ENCODE measurements at places on chromosomes 7 and 10.

- no peak for DNase-seq
Measured at GRCh38 chr7:21336743-21337142, 91.1 kb upstream of the SP4 start.

DNA sequence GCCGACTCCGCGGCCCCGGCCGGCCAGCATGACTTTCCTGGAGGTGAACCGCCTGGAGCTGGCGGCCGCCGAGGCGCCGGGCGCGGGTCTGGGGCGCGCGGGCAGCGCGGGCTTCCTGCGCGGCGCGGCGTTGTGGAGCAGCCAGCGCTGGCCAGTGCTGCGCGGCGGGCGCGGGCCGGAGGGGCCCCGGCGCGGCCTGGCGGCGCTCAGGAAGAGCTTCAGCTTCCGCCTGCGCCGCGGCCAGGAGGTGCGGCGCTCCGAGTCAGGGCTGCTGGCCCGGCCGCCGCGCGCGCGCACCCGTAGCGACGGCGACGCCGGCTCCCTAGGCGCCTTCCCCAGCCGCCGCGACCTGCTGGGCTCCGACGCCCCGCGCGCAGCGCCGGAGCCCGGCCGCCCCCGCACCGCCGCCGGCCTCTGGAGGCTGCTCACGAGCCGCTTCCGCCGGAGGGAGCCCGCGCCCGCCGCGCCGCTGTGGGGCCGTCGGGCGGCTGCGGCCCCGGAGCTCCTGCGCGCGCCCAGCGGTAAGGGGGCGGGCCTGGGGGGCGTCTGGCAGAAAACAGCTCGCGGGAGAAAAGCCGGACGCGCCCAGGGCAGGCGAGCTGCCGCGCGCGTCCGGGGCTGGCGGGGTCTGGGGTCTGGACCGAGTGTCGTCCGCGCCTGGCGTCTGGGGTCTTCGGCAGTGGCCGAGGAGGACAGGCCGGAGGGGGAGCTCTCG, 29.0 kb downstream of the AGAP3 start:
- DNase-seq, result peak; percentile 28

GRCh38 chr10:89639326-89639725, 5.7 kb downstream of the PANK1 start:
- DNase-seq, result no peak

DNA sequence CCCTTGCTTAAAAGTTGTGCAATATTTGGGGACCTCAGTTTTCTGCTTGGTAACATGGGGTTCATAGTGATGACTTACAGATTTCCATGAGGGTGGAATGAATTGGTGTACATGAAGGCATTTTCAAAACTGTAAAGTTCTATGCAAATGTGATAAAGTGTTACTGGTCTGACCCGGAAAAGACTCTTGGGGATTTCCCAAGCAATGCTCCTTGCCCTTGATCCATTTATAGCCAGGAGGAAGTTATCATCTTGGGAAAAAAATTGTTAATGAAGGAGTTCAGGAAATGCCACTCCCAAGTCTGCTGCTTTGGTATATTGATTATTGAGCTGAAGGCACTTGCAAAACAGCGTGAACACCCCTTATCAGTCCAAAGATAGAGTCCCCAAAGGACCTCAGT, 96.3 kb upstream of the ZPBP start:
- DNase-seq, result no peak

GRCh38 chr10:14040787-14041631, 289.7 kb downstream of the FRMD4A start:
- DNase-seq, result no peak

DNA sequence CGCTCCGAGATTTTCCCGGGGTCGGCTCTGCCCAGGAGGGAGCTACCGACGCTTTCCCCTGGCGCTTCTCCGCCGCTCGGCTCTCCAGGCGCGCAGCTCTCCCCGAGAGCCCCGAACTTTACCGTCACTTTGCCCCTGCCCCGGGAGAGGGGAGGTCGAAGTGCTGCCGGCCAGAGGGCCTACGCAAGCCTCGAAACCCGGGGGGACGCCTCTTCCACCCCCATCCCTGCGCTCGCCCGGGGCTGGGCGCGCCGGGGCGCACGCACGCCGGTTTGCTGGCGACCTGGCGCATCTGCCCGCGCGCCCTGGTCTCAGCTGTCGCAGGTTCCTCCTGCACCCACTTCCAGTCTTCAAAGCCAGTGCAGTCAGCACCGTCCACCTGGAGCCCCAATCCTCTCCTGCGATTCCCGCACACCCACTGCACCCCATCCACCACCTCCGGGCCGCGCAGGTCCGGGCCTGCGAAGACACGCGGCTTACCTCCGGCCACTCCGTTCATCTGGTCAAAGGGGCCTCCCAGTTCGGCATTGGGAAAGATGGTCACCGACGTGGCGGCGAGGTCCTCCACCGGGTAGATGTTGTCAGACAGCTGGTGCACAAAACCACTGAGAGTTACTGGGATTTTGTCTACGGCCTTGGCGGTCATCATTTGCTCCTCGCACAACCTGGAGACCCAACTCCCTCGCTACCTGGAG, 638 bp downstream of the EGR2 start:
- peak; percentile 26 for DNase-seq

- DNase-seq, result no peak
Measured at GRCh38 chr10:70905071-70906021, 17.0 kb upstream of the PCBD1 start.

DNA sequence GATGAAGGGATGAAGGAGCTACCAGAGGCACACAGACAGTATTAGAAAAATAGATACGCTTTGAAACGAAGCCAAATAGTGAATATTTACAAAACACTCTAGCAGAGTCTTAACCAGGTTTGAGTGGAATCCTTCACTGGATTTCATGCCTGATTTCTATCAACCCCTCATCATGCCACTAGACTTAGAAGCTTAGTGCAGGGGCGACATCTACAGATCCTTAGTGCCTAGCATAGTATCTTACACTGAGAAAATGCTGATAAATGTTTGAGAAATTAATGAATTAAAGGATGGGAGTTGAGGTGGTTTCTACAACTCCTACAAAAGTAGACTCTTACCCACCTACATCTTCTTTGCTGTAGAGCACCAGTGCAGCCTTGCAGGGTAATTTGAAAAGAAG, 54.7 kb upstream of the CCNJ start:
- no peak for DNase-seq

DNA sequence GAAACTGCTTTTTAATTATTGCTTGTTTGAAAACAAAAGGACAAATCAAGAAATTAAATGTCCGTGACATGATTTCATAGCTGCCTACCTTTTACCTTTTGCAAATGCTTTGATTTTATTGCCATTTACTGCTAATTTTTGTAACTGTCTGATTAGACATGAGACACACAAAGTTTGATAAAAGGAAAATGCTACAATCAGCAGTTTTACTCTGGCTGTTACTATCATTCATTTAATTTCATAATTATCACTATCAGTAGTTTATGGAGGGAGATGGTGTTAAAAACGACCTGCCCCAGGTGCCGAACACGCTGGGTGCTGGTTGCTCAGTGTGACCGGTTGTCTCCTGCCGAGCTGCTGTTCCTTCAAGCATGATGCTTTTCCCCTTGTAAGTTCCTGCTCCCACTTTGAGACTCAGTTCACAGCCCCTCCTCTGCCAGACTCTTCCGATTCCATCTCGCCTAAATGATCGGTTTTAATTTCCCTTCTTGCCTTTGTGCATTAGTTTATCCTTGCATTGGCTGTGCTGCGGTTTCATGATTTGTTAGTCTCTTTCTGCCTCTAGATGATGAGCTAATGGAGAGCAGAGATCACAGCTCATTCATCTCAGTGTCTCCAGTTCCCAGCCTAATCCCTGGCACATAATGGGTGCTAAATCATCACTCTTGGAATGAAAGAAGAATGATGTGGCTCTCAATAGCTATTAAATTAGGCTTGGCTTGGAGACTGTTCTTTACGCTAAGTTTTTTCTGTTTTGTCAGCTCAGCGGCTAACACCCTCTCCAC, 110.6 kb downstream of the PFKFB3 start:
- DNase-seq, result no peak

DNA sequence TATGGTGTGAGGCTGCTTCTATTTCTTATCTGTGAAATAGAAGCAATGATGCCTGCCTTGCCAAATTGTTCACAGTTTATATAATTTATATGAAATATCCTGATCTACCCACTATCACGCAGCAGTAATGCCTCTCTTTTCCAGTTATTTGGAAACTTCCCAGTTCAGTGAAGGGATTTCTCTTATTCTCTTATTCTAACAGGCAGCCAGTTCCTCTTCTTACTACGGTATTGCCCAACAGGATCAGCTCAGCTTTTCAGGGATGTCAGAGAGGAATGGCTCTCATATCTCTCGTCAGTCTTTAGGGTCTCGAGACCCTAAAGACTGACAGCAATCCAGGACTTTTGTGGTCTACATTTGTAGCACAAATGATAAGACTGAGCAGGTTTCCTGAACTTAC, 215.6 kb downstream of the CREB5 start:
- no peak for DNase-seq

DNA sequence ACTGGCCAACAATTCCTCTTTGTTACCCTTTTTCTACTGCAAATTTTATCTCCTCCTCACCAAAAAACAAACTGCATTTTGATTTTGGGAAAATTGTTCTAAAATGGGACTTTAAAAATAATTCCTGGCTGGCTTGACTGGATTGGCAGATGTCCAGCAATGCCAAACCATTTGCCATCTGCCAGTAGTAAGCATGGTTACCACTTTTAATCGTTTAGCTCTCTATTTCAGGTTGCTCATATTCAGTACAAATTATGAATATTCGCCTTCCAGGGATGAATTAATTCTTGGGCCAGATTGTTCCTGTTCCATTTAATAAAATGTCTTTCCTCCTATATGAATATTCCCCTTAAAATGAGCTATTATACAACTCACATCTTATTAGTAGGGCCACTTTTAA, 35.7 kb downstream of the SMNDC1 start:
- no peak for DNase-seq

DNA sequence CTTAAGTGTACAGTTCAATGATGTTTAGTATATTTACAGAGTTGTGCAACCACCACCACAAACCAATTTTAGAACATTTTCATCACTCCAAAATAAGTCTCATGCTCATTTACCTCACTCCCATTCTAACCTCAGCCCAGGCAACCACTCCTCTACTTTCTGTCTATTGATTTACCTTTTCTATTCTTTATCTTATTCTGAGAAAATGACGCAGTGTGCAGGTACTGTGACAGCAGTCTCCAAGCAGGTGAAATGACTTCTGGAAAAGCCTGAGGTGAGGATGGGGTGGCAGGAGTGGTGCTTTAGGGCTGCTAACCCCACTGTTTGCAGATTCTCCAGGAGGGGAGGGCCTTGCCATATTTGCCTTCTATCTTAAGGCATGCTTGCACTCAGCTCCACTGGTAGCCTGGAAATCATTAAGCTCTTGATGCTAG, 39.5 kb downstream of the GARS1 start:
- no peak for DNase-seq

DNA sequence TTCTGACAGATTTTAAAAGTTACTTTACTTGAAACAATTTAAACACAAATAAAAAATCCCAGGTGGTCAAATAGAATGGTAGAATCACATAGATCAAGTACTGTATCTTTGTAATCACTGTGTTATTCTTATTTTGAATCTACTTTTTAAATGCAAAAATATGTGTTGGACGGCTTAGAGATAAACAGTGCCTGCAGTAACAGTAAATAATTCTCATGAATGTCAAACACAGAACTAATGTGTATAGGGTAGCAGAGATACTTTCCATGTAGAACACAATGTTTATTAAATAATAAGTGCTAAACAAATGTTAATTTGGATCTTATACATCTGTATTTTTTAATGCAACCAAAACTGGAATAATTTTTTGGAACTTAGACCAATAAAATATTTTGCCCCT, 1199.4 kb downstream of the SORCS1 start:
- DNase-seq, result no peak

DNA sequence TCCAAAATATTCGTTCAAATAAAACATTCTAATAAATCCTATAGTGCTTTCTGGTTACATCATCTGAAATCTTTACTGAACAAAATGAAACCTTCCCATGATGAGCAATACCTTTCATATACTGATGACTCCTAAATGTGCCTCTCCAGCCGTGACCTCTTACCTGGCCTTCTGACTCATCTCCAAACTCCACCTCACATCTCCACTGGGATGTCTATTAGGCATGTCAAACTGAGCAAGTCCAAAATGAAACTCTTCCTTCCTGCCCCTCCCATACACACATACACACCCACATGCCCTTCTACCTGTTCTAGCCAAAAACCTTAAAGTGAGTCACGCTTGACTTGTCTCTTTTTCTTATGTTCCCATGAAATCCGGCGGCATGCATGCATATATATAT, 22.9 kb downstream of the GSAP start:
- peak; percentile 15 for DNase-seq

DNA sequence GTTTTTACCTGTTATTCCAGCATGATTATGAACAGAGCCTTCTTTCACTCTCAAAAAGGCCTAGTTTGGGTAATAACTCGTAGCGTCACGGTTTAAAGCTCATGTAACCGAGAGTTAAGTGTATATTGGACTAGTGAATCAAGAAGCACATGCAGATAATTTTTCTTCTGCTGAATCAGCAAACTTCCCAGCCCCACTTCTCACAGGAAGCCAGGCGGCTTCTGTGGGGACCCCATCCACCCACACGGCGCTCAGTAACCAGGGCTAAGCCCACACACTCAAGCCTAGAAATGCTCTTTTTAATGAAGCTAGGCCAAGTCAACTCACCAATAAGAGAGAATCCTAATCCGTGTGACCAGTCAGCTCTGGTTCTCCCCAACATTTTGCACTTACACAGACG, 191.2 kb upstream of the MGMT start:
- DNase-seq, result no peak

DNA sequence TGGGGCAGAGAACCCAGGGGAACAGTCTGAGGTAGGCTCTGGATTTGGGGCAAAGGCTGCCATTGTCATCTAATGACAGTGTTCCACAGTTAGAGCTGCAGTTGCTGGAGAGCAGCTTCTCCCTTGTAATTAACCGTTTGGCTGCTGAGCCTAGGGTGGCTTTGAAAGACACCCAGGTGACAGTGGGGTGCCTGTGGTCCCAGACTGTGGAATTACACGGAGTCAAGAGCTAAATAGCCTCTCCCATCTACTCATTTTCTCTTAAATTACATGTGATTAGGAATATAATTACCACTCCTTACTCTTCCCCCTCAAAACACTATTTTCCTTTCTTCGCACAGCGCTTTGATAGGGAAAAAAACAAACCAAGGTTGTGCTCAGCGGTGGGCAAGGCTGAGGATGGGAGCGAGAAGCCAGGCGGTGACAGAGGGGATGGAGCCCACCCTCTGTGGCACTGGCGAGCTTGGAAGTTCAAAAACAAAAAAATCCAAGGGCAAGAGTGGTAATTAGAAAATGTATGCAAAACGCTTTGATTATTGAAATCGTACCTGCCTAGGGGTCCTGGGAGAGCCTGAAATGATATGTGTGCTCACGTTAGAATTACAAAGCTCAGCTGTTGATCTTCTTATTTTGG, 44.1 kb downstream of the BAMBI start:
- no peak for DNase-seq

GRCh38 chr10:109746861-109747260, 176.4 kb downstream of the XPNPEP1 start:
- no peak for DNase-seq

- DNase-seq, result no peak
Measured at GRCh38 chr10:218798-219197, 83.5 kb downstream of the ZMYND11 start.

DNA sequence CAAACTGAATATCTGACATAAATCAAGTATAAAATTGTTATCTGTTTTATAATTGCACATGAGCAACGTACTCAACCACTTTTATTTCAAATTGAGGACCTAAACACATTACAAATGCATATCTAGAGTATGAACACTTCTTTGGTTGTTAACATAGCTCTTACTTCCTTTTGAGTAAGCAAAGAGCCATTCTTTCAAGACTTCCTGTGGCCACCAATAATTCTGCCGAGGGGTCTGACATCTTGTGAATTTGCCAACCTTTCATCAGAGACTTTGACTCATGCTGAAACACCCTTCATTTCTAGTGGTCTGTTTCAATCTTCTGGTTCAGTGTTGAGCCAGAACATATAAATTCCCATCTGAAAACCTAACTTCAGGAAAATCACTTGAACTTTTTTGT, 59.4 kb downstream of the CDK14 start:
- DNase-seq, result no peak

Data from stimulated activated CD4-positive, alpha-beta T cell treated with anti-CD3 and anti-CD28 coated beads, TNF-alpha, amount 100 ng/mL, for 1 hour (primary cell).